Naive thymus-derived CD4-positive, alpha-beta T cell (primary cell): ENCODE measurements at places on chromosomes 6 and 20. TPM values are rescaled to one million over a fixed set of nuclear protein-coding genes. Genes with fewer than 3 reads are reported as not detected.

- no peaks in the 10 kb centered on the region for H3K4me1 ChIP-seq
- no peak overlapping the region for H3K27ac ChIP-seq
- no peaks in the 10 kb centered on the region for H3K27me3 ChIP-seq
These were observed 113.0 kb upstream of the CDH4 start for GRCh38 chr20:61139031-61139430.

DNA sequence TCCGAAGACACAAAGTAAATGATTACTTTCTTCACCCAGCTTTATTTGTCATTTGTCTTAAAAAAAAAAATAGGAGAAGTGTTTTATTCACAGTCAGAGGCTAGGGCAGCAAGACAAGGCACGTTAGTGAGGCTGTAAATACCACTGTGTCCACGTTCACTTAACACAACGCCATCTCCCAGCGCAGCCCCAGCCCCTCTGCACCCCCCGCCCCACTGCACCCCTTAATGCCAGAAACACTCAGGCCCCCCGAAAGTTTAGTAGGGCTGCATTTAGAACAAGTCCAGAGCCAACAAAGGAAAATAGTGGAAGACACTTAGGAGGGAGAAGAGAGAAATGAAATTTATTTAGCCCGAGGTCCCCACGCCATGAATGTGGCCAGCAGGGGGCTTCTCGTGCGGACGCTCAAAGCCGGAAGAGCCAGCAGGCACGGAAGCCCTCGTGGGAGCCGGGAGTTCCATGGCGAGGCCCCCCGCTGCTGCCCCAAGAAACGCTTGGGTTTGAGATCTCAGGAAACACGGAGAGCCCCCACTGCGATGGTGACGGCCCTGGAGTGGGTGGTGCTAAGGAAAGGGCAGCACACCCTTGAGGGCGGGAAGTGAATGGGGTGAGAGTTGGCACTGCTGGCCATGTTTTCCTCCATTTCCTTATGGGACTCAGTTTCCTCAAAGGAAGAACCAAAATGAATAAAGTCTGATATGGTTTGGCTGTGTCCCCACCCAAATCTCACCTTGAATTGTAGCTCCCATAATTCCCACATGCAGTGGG is 50.2 kb downstream of the IYD start:
- H3K4me3 ChIP-seq, result peak overlapping the region; percentile 53
- no peaks in the 10 kb centered on the region for H3K4me1 ChIP-seq
- no peaks in the 10 kb centered on the region for H3K27me3 ChIP-seq
- DNase-seq, result no peak

- no peak for DNase-seq
- peaks cover 79% of the 10 kb centered on the region for H3K36me3 ChIP-seq
- H3K4me3 ChIP-seq, result no peak overlapping the region
- H3K27me3 ChIP-seq, result no peaks in the 10 kb centered on the region
- H3K4me1 ChIP-seq, result no peaks in the 10 kb centered on the region
These were observed 19.9 kb downstream of the KCNS1 start for GRCh38 chr20:45080867-45081624.

GNAS-AS1 gene
- total RNA-seq, result 0.92 TPM

PBOV1 gene
- not detected in 2 replicates for total RNA-seq

DNA sequence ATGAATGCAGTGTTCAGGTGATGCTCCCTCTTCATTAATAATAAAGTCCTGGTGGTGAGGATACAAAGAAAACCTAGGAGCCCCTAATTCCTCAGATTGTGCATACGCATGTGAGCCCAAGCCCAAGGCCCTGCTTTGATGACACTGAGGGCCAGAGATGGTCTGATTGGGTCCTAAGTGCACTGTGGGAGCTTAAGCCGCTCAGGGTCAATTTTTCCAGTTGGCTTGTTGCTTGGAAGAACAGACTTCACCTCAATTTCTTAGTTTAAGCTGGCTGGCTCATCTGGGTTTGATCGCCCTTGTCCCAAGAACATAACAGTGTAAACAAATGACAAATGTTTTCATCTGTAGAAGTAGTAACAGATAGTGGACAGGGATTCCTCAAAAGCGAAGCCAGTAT is 41.4 kb downstream of the INSM1 start:
- peaks cover 5% of the 10 kb centered on the region for H3K36me3 ChIP-seq
- H3K4me1 ChIP-seq, result no peaks in the 10 kb centered on the region
- H3K27me3 ChIP-seq, result no peaks in the 10 kb centered on the region
- no peak for DNase-seq
- no peak overlapping the region for H3K4me3 ChIP-seq
- no peak overlapping the region for H3K27ac ChIP-seq

ATP9A gene
- 0.24 TPM for total RNA-seq

ISM1 gene
- total RNA-seq, result 1.9 and 2.3 TPM in 2 replicates

SLC35B3 gene
- 5.5 TPM for total RNA-seq

SLPI gene
- not detected for total RNA-seq

KHDC1L gene
- total RNA-seq, result not detected

LGSN gene
- total RNA-seq, result not detected

DNA sequence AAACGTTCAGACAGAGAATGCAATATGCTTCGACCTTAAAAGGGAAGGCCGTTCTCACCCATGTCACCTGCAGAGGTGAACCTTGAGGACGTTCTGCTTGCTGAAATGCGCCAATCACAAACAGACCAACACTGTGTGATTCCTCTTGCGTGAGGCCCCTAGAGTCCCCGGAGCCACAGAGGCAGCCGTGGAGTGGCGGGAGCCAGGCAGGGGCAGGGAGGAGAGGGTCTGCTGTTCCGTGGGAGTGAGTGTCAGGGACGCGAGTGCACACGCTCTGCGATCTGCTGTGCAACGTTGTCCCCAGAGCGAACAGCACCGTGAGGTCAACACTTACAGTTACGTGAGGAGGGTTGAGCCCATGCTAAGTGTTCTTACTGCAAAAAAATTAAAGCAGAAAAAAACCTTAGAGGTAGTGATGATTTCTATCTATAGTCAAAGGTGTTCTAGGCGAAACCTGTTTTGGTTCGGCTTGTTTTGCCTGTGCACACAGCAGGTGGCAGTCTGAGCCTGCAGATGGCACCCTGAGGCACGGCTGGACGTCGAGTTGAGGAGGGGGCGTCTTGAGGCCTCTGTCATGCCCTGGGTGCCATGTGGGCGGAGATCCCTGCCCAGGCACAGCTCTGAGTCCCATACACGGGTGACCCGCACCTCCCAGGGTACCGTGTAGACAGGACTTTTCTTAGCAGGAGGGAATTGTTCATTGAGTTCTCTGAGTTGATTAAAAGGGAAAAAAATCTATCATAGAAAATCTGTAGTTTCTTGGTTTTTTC is 71.7 kb upstream of the FRMD1 start:
- no peak for DNase-seq
- no peaks in the 10 kb centered on the region for H3K36me3 ChIP-seq
- H3K4me1 ChIP-seq, result no peaks in the 10 kb centered on the region
- H3K27ac ChIP-seq, result no peak overlapping the region
- no peaks in the 10 kb centered on the region for H3K27me3 ChIP-seq

TREML4 gene
- total RNA-seq, result not detected

DNA sequence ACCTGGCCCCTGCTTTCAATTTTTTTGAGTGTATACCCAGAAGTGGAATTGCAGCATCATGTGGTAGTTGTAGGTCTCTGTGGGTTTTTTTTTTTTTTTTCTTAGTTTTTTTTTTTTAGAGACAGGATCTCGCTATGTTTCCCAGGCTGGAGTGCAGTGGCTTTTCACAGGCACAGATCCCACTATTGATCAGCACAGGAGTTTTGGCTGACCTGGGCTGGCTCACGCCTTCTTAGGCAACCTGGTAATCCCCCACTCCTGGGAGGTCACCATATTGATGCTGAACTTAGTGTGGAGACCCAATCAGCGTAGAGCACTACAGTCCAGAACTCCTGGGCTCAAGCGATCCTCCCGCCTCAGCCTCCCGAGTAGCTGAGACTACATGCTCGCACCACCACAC is 25.9 kb downstream of the MTO1 start:
- H3K27ac ChIP-seq, result no peak overlapping the region
- no peak for DNase-seq
- peaks cover 67% of the 10 kb centered on the region for H3K36me3 ChIP-seq
- no peaks in the 10 kb centered on the region for H3K4me1 ChIP-seq

GRCh38 chr6:153949616-153950015 is 89.4 kb upstream of the OPRM1 start:
- H3K4me1 ChIP-seq, result no peaks in the 10 kb centered on the region
- no peaks in the 10 kb centered on the region for H3K27me3 ChIP-seq
- no peak for DNase-seq
- H3K36me3 ChIP-seq, result no peaks in the 10 kb centered on the region
- H3K27ac ChIP-seq, result no peak overlapping the region

- H3K27me3 ChIP-seq, result no peaks in the 10 kb centered on the region
- no peak overlapping the region for H3K4me3 ChIP-seq
- H3K4me1 ChIP-seq, result no peaks in the 10 kb centered on the region
- no peak for DNase-seq
- no peak overlapping the region for H3K27ac ChIP-seq
These were observed 646.5 kb downstream of the TENT5A start for GRCh38 chr6:81105998-81106397.

RAET1L gene
- total RNA-seq, result not detected

GRCh38 chr6:113862112-113862511 is 5.0 kb downstream of the MARCKS start:
- peaks cover 15% of the 10 kb centered on the region for H3K4me1 ChIP-seq
- H3K36me3 ChIP-seq, result no peaks in the 10 kb centered on the region
- no peak for DNase-seq
- peaks cover 14% of the 10 kb centered on the region for H3K27me3 ChIP-seq
- H3K4me3 ChIP-seq, result no peak overlapping the region

DNA sequence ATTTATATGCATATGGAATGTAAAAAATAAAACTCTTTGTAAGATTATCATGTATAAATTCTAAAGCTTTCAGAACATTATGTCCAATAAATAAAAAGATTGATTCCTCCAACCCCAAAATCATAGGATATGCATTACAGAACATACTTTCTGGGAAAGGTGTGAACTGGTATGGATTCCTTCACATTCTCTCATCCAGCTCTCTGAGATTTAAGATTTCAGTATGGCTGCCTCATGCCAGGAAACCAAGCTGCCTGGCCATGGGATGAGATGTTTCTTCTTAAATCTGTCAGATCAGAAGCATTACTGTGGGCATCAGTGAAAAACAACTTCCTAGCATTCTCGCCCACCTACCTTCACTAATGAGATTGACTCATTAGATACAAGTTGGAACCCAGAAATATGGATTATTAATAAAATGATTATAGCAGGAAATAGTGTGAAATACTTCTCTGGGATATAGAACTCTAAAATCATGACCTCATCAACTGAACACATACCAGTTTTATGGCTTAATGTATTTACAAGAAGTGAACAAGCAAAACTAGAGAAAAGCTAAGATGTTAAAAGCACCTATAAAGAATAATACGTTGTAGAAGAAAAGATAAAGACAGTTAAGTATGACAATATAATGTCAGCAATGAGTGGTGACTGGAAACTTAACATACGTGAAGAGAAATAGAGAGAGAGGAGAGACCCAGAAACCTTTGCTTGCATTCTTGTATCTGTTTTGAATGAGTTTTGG is 171.6 kb upstream of the PHACTR1 start:
- H3K27ac ChIP-seq, result no peak overlapping the region
- no peaks in the 10 kb centered on the region for H3K27me3 ChIP-seq
- no peaks in the 10 kb centered on the region for H3K36me3 ChIP-seq
- DNase-seq, result no peak
- H3K4me3 ChIP-seq, result no peak overlapping the region

GRCh38 chr20:8148501-8148900 is 16.4 kb downstream of the PLCB1 start:
- DNase-seq, result no peak
- no peak overlapping the region for H3K4me3 ChIP-seq
- no peak overlapping the region for H3K27ac ChIP-seq
- no peaks in the 10 kb centered on the region for H3K36me3 ChIP-seq
- peaks cover 30% of the 10 kb centered on the region for H3K4me1 ChIP-seq

CST1 gene
- total RNA-seq, result not detected

CCN5 gene
- not detected for total RNA-seq

GRCh38 chr6:107657755-107658461 is 166.2 kb downstream of the SCML4 start:
- peaks cover 26% of the 10 kb centered on the region for H3K4me1 ChIP-seq
- H3K4me3 ChIP-seq, result peak overlapping the region; percentile 34
- H3K27ac ChIP-seq, result peak overlapping the region; percentile 37
- H3K36me3 ChIP-seq, result no peaks in the 10 kb centered on the region
- H3K27me3 ChIP-seq, result no peaks in the 10 kb centered on the region
- peak; percentile 33 for DNase-seq

HSPA1A gene
- total RNA-seq, result 6.7 TPM

EFCAB8 gene
- 2.0 TPM for total RNA-seq

DNA sequence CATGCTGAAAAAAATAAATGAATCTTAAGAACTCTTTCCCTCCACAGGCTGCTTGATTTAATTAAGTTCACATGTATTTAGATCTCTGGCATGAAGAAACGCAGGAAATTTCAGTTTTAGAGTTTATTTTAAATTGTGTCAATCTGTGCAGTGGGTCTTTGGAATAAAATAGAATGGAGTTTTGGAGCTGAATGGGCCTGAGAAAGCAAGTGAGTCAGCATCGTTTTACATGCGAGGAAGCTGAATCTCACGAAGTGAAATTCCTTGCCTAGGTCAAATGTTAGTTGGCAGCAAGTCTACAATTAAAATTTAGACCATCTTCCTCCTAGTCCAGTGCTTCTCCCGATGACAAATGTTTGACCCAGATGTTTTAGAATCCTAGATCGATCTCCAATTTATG is 22.4 kb downstream of the MAP7 start:
- H3K27me3 ChIP-seq, result no peaks in the 10 kb centered on the region
- peaks cover 9% of the 10 kb centered on the region for H3K4me1 ChIP-seq
- H3K4me3 ChIP-seq, result no peak overlapping the region
- no peak for DNase-seq

GRCh38 chr6:53944543-53944942 is 149.7 kb downstream of the LRRC1 start:
- no peaks in the 10 kb centered on the region for H3K27me3 ChIP-seq
- H3K36me3 ChIP-seq, result no peaks in the 10 kb centered on the region
- H3K4me3 ChIP-seq, result no peak overlapping the region
- DNase-seq, result no peak
- H3K4me1 ChIP-seq, result no peaks in the 10 kb centered on the region

DNA sequence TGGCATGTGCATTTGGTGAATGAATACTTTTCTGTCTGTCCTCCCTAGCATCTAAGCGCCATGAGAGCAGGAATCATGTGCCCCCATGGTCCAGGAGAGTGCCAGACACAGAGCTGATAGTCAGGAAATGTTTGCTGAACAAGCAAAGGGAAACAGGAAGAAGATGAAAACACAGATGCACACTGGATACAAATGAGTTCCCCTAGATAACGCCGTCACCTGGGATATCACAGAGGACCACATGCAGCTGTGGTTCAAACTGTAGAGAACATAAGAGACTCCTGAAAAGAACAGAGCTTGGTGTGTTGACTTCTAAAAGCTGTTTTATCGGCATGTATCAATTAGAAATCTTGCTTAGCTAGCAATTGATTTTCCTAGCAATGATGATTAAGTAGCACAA is 293.7 kb downstream of the BTBD3 start:
- no peaks in the 10 kb centered on the region for H3K27me3 ChIP-seq
- DNase-seq, result no peak
- no peak overlapping the region for H3K27ac ChIP-seq
- H3K4me1 ChIP-seq, result no peaks in the 10 kb centered on the region
- H3K36me3 ChIP-seq, result no peaks in the 10 kb centered on the region

PPP1R11 gene
- total RNA-seq, result 64.0 TPM

HLA-DOA gene
- total RNA-seq, result 5.5 TPM

- H3K27me3 ChIP-seq, result no peaks in the 10 kb centered on the region
- peak; percentile 2 for DNase-seq
- no peaks in the 10 kb centered on the region for H3K36me3 ChIP-seq
- H3K27ac ChIP-seq, result no peak overlapping the region
- H3K4me1 ChIP-seq, result no peaks in the 10 kb centered on the region
These were observed 59.9 kb downstream of the MACROD2 start for GRCh38 chr20:14055127-14055742.

STMN3 gene
- total RNA-seq, result 111 TPM

TBP gene
- 23.9 and 24.6 TPM in 2 replicates for total RNA-seq

- no peaks in the 10 kb centered on the region for H3K4me1 ChIP-seq
- no peak for DNase-seq
- no peaks in the 10 kb centered on the region for H3K27me3 ChIP-seq
These were observed 393.7 kb downstream of the CDH4 start for GRCh38 chr20:61645732-61646131.
